ENCODE measurements at places on chromosomes 4 and X.

DNA sequence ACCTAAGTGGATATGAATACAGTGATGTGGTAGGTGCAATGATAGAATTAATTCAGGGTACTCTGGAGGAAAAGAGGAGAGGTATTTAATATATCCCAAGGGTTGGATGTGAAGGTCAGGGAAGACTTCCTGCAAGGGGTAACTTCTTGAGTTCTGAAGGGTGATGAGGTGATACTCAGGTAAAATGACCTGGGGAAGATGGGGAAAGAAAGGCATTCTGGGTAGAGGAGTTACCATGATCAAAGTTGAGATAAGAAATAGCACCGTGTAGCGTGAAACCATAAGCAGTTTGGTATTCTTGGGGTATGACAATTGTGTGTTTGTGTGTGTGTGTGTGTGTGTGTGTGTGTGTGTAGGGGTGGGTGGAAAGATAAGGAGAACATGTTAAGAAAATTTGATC is 270.4 kb upstream of the LCORL start:
- no peak for DNase-seq

DNA sequence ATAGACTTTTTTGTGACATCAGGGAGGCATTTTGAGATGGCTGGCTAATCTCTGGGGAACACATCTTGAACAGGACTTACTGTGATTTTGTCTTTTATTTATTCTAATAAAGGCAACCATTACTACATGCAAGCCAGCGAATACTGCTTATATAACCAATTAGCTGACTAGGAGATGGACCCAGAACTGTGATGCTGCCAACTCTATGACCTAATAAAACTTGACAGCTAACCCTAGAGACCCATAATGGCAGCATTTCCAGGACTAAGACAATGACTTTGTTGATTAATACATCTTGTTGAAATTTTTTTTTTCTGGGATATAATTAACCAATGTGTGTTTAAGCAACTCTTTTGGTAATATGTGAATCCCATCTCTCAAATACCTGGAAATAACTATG is 584.6 kb downstream of the PRR32 start:
- DNase-seq: no peak

- DNase-seq: no peak
These were observed 78.5 kb downstream of the MID1IP1 start for GRCh38 chrX:38879631-38880220.

DNA sequence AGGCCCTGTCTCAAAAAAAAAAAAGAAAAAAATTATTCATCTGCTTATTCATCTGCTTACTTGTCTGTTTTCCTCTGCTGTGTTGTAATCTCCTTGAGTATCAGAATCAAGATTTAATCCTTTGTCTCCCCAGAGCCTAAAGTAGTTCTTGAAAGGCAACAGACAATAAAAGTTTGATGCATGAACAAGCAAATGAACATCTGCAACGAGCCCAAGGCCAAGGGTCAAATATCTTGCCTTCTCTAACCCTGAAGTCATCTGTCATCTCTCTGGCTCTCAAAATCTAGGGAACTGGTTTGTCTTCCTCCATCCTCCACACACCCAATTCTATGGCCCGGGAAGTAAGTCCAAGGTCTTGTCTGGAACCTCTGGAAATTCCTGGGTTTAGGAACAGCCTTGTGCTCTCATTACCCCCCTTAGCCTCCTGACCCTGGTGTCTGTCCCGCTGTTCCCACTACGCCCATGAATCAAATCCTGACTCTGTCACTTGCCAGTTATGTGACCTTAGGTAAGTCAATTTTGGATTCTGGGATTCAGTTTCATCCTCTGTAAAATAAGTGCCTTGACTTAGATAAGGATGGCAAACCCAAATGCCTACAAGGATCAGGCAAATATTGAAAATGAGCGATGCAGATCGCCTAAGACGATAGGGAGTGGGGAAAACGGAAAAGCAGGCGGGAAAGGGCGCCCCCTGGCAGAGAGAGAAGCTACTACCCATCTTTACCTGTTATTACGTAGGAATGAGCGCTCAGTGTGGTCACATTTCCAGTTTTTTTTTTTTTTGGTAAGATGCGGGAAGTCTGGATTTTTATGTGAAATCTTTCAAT is 102.7 kb upstream of the DHX15 start:
- DNase-seq: peak; percentile 66

DNA sequence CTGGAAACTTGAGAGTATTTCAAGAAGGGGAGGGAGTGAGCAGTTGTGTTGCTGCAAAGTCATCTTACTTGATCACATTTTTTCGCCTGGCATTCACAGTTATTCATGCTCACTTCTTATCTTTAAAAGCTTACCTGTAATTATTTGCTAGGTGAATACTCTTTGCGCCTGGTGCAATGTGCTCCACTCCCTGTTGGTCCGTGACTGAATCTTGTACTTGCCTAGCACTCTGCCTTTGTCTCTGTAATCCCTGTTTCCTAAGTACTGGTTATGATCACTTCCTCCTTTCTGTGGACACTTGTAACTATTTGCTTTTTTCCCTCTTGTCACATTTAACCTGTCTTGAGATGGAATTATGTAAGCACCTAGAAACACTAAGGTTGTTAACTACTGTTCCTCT is 5.8 kb downstream of the BMP2K start:
- DNase-seq: no peak

GRCh38 chr4:187235456-187236170 is 512.0 kb upstream of the FAT1 start:
- DNase-seq: no peak

DNA sequence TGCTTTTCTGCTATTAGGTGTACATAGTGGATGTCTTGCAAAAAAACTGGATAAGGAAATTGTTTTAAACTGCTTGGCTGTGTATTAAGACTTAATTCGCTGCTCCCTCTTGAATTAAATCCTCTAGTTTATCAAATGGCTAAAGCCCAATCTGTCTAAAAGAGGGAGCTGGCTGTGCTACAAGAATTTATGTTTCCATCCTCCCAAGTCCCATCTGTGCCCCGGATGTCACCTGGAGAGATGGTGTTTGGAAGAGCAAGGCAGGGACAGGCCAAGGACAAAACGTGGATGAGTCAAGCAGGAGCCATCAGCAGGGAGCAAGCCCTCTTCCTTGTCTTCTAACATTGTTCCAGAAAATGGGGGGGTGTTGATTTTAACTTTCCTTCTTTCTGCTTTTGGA is 171.3 kb upstream of the LCORL start:
- no peak for DNase-seq

GRCh38 chr4:3476341-3476747 is 13.2 kb downstream of the DOK7 start:
- no peak for DNase-seq

GRCh38 chr4:8554555-8555100 is 25.6 kb upstream of the GPR78 start:
- DNase-seq: no peak

- peak; percentile 86 for DNase-seq
These were observed 35.4 kb upstream of the SORCS2 start for GRCh38 chr4:7156761-7157488.

- no peak for DNase-seq
These were observed 394.7 kb downstream of the IL1RAPL1 start for GRCh38 chrX:28981952-28982351.

DNA sequence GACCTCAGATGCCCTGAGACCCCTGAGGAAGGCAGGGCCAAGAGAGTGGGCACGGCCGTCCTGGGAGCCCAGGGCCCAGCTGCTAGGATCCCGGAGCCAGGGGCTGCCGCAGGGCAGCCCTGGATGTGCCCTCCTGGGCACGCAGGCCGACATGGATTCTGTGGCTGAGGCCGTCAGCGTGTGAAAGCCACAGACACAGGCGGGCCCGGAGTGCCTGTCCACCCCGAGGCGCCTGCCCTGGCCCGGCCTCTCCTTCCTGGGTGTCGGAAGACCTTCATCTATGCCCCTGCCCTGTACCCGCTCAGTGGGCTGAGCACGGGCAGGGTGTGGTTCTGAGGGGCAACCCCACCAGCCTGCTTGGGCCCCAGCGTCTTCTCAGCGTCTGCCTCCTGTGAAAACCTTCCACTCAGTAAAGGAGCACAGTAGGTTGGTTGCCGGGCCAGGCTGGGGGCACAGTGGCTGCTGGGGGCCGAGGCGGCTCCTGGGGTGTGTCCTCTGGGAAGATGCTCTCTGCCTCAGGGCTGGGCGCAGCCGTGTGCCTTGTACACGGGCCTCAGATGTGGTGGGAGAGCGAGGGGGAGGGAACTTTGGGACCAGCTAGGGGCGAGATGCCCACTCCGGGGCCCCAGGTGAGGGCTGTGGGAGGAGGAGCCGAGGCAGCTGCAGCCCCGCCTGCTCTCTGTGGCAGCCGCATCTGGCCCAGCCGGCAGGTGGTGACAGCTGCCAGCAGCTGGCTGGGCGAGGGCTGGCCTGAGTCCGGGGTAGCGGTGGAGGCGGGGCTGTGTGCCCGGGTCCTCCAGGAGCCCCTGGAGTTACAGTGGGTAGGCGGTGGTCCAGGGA is 20.8 kb downstream of the FGFRL1 start:
- no peak for DNase-seq

DNA sequence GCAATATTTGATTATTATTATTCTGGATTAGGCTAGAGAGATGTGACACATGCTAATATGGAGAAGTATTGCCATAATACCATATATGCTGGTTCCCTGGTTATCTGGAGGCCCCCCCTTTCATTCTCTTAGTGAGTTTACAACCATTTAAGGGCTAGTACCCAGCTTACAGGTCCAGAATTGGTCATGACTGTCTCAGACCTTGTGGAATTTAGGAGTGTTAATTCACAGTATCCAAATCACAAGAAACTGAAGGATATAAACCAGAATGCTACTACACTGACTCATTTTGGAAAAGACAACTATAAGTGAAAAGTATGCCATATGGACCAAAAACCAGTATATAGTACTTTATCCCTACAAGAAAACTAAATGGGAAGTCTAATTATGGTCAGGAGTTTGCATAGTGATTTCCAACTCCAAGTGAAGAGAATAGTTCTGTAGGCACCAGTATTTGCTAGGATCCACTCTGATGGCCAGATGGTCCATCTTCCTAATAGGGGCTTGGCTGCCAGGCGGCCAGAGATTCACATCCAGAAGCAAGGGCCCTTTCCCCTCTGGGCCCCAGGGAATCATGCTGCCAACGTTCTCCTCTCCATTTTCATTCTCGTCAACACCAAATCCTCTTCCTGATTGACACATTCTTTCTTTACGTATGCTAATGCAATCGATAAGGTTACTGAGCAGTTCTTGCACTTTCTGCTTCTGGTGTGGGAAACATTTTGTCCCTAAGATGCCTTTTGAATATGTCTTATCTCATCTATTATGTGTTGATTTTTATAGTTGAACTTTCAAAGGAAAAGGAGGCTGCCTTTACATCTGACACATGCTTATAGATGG is 123.6 kb downstream of the SHROOM3 start:
- DNase-seq: peak; percentile 58

DNA sequence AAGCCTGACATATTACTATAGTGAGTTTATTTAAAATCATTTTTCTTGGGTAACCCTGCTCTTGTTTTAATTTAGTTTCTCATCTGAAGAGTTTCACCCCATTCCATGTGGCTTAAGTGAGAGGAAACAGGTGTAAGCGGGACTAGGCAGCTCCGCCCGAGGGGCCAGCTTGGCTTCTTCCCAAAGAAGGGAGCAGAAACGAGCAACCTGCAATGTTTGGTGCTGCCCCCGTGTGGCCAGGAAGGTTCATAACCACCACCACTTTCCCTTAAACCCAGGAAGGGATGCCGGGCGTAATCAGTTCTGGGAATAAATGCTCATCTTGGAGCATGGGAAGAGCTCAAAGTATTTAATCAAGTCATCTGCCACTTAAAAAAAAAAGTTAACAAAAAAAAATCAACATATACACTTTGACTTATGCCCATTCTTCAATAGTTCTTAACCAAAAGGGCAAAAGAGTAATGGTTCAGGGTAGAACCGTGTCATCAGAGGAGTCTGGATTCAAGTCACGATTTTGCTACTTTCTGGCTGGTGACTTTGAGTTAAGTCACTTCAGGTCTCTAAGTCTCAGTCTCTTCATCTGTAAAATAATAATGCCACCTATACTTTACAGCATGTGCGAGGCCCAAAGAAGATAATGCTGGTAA is 147.9 kb downstream of the NSUN7 start:
- peak; percentile 87 for DNase-seq

DNA sequence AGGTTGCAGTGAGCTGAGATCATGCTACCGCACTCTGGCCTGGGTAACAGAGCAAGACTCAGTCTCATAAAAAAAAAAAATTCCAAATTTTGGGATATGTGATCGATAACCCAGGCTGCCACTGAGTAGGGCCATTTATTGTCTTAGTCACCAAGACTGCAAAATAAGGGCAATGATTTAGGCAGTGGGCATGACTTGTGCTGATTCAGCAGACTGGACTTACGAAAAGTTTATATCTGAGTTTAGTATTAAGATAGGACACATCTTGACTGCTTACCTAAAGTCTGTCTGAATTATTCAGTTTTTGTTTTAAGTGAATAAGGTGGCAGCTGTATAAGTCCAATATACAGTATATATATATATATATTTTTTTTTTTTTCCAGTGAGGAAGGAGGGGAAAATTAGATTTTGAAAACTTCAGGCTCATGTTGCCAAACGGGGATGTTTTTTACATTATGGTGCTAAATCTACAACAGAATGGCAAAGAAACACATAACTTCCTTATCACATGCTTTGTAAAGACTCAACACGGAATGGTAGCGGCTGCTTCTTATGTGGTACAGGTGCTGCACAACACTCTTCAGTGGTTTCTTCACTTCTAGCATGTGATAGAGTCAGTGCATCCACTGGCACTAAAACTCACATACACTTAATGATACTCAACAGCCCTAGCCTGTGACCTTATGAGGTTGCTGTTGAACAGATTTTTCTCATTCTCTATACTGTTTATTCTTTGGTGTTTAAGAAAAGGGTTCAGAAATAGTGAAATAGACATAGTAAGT is 6.5 kb downstream of the TEX13D start:
- no peak for DNase-seq

DNA sequence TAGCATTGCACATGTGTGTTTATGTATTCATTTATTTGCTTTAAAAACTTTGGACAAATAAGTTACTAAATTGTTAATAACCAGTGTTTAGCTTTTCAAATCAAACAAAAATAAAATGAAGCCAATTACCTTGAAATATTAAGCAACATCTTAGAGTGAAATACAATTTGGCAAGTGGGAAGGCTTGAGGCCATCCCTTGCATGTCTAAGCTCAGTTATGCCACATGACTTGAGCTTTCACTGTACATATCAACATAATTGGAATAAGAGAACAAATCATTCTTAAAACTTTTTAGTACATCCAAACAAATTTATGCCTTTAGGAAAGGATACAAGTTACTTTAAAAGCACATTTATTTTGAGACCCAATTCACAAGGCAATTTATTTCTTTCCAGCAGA is 640.6 kb downstream of the SPRY1 start:
- DNase-seq: no peak

DNA sequence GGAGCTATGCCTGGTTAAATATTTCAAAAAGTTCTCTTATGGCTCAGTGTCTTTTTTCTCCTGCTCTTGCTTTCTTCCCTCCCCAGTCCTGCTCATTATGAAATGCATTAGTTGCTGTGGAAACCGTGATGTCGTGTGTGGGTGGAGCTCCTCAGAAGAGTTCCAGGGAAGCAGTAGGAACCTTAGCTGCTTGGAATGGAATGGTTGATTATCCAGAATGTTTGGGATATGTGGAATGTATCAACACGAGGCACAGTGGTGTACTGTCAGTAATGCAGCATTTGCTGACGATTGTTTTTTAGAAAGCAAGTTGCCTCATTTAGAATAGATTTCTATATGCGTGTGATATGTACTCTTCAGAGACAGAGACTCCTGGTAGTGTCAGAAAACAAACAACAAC is 333.2 kb downstream of the ARHGAP10 start:
- DNase-seq: no peak

GRCh38 chr4:39124885-39125599 is 57.3 kb upstream of the WDR19 start:
- DNase-seq: no peak

Data from ELF-1 (cell line).